ENCODE measurements at places on chromosomes 4 and X.

DNA sequence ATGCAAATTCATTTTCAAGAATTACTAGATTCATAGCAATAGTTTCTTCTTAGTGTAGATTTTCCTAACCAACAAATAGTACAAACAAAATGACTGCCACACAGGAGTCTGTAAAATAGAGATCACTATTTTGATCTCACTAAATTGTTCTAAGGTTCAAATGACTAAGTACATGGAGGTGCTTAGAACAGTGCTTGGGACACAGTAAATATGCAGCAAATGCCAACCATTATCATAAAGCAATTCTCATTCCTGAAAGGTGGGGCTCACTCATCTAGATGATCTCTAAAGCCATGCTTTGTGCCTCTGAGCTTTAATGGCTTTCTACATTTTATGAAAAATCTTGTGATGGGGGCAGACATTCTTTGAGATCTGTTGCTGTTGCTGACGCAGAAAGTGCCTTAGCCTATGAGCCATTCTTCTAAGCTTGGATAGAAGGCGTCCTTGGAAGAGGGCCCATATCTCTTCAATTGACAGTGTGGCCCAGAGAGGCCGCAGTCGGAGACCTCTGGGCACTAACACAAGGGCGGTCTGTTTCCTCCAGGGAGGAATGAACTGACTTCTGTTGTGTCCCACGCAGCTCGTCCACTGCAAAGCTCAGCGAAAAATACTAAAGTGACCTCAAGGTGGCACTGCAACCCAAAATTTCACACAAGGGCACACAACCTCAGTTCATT, 23.5 kb downstream of the TLR10 start:
- no peak for DNase-seq

GRCh38 chr4:142838778-142839177, 7.3 kb downstream of the INPP4B start:
- no peak for DNase-seq

DNA sequence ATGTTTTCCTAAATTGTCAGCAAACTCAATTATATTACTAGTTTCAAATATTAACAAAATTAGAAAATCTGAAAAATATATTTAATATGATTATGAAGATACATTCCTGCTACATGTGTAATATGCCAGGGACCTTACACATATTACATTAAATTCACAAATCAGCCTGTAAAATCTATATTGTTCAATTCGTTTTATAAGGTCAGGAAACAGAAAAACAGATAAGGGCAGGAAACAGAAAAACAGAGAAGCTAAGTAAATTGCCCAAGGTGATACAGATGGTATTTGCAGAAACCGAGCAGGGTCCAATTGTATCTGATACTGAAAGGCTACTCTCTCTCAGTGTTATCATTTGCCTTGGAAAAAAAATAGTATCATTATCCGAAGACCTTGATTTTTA, 739.0 kb downstream of the DMD start:
- DNase-seq: no peak

DNA sequence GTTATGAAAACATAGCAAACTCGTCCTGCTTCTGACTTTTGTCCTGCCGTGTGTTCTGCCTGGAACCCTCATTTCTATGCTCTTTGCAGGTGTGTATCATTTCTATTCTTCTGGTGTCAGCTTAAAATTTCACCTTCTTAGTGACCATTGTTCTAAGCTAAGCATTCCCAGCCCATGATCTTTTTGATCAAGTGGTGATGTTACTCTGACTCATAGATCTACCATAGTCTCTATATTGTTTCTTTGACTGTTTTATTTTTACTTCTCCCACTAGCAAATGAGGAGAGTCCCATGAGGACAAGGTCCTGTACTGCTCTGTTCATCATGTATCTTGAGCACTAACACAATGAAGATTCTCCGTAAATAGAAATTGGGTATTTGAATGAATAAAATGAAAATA, 14.1 kb upstream of the CXCL6 start:
- no peak for DNase-seq

DNA sequence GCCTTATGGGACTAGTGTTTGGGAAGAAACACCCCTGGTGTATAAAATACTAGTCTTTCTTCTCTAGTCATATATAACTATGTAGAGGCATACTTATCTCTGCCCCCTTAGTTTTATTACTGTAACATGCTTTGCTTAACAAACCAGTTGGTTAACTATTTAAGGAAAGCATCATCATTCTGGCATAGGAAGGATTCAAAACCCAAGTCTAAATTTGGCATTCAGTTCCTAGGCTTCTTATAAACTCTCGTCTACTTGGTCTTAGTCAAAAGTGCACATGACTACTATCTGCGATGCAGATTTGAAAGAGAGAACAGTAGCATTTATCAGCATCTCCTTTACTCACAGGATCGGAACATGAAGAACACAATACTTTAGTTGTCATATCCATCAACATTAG, 111.3 kb downstream of the MFAP3L start:
- DNase-seq: no peak

GRCh38 chr4:43835869-43836268, 612.7 kb downstream of the KCTD8 start:
- DNase-seq: no peak

GRCh38 chr4:1493540-1494287, 87.5 kb upstream of the NKX1-1 start:
- DNase-seq: no peak

GRCh38 chr4:128355305-128355704, 67.7 kb upstream of the PGRMC2 start:
- DNase-seq: no peak

DNA sequence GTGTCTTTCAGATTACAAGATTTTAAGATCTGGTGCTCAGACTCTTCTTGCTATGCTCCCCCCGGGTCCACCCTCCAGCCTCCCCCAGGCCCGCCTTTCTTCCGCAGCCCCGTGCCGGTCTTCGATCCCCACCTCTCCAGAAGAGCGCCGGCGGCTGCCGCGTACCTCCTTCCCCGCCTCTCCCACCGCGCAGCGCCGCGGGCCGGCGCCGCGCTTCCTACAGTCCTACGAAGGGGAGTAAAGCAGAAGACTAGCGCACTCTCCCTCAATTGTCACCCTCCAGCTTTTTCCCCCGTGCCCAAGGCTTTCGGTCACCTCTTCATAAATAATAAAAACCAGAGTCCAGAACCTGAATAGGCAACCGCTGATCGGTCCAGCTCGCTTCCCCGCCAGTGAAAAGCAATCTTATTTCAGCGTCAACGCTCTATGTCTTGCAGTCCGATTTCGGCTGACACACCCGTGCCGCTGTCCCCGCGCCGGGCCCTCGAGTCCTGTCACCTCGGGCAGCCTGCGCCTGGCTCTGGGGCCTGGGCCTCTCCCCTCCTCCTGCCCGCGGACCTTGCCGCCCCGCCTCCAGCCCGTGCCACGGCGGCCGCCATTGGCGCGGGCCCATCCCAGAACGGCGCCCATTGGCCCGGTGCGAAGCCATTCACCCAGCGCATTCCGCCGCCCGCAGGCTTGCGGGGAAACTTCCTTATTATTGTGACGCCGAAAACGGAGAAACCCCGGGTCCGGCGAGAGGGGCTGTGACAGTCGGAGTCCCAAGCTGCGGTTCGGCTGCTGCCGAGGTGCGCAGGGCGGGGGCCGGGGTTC, at the start of gene HERC3:
TSS of gene HERC3 (plus strand) at position 694 of the 813 bp plus-strand sequence. CDS start 13,344 bp downstream, outside the sequence.
- peak; percentile 68 for DNase-seq

DNA sequence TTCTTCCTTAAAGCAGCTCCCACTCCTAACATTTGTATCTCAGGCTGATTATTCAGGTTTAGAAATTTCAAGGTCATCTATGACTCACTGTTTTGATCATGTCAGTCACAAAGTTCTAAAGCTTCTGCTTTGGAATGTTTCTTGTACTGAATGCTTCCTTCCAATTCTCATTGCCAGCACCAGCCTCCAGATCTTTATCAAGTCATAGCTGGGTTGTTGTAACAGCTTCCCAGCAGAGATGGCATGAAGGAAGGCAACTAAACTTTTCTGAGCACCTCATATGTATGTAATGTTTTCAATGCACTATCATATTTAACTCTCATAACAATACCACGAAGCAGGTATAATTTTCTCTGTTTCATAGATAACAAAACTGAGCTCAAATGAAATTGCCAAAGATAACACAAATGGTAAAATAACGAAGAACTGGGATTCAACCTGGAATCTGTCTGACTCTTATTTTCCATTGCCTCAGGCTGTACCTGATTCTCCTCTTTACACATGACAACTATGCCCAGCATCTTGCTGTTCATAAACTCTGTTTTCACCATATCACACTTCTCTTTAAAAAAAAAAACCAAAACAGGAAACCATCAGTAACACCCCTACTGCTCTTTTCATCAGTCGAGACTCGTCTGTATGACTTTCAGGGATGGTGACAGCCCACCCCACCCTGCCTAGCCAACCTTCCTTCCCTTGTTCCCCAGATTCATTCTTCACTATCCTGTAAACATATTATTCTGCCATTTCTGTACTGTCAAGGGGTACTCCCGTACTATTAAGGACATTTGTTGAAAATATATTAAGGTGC, 13.4 kb downstream of the TRPC3 start:
- DNase-seq: no peak

DNA sequence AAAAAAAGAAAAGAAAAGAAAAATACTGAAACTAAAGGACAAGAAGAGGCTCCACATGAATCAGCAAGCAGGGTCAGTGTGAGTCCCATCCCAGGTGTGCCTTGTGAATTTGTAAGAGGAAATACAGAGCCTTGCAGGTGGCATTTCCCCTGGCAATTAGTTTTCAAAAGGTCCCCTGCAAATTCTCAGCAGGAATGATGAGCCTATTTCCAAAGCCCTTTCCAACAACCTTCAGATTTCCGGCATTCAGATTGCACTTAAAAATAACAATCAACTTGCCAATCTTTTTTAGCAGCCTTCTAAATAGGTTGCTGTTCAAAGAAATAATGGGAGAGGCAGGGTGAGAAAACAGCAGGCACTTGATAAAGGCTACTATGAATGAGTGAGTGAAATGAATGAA, 66.4 kb upstream of the OR13H1 start:
- DNase-seq: no peak

DNA sequence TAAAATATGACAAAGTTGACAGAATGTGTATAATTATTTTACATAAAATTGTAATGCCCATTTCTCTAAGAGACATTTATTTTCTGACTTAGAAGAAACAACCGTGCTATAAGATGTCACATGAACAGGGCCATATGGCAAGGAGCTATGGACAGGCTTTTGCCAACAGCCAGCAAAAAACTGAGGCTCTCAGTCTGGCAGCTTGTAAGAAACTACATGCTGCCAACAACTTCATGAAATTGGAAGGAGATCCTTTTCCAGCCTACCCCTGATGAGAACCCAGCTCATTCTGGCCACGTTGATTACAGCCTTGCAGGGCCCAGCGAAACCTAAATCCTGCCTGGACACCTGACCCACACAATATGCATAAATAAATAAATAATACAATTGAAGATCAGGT, 250.3 kb upstream of the ARSJ start:
- no peak for DNase-seq

DNA sequence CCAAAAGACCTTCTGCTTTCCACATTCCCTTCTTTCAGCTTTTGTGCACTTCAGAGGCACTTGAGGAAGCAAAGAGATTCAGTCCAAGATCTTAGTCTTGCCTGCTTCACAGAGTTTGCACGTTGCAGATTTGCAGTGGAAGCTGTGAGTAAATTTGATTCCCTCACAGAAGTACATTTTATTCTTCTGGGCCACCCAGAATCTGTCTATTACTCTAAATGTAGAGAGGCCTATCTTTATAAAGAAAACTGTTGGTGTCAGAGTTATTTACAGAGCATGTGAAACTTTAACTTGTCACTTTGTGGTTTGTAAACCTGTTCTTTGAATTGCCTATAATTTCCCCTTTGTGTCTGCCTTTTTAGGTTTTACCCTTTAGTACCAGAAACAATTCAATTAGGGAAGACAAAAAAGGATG, 15.5 kb downstream of the SPRY1 start:
- DNase-seq: no peak

DNA sequence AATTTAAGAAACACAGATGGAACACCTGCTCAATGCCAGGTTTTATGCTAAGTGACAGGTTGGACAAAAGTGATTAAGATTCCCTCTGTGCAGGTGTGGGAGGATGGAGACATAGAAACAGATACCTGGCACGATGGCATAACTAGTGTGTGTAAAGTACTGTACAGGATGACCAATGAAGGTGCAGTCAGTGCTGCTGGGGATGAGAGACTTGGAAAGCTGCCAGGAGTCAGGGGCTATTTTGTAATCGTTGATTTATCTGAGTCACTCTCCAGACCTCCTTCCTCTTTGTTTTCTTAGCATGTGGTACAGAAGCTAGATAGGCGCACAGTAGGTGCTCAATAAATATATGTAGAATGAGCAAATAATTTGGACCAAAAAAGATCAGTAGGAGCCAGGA, 58.2 kb downstream of the CWH43 start:
- no peak for DNase-seq

DNA sequence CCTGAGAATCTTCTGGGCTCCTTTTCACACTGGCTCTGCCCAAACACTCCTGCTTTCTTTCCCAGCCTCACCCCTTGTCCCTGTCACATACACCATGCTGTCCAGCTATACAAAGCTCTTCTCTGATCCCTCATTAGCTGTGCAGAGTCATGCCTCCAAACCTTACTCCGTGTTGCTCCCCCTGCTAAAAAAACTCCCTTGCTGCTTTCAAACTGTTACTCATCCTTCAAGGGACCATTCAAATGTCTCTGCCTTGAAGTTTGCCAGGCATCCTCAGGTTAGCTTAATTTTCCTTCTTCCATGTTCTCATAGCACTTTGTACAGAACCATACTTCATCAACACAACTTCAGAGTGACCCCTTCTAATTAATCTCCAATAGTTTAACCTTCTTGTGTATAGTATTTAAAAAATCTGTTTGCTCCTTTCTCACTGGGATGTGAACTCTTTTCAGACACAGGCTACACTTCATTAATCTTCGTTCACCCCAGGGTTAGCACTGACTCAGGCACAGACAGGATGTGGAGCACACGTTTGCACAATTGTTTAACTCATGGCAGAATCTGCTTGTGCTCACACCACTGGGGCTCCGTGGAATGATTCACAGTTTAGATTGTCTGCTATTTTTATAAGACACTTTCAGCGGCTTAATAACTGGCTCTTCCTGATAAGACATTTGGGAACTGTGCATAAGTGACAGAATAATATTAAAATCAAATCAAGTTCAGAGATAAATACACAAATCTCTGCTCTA, 21.4 kb upstream of the SEL1L3 start:
- DNase-seq: no peak

DNA sequence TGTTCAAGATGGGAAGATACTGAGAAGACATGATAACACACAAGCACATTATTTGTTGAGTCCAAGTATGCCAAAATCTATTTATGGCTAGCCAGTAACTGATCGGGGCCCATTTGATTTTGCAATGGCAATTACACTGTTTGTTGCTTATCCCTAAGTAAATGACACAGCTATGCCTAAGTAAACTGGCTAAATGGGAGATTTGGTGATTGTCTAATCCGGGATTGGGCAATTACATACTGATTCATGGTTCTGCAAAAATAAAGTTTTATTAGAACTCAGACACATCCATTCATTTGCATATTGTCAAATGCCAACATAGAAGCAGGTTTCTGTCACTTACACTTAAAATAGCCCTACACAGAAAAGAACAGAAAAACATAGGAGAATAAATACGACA, 140.2 kb upstream of the TBL1X start:
- no peak for DNase-seq

DNA sequence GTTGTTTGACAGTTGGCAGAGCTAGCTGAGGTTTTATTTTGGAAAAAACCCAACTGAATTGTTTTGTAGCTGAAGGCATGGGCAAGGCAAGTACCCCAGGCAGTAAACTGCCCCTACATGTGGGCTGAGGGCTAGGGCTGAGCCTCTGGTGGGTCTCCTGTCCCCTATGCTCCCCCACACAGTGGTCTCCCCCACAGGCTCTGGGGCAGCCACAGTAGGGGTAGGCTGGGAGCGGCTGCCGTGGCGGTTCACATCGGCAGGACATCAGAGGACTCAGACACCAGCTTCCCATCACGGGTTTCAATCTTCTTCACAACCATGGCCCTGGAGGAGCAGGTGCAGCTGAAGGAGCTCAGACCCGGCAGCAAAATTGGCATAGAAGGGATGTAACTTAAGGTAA, 10.7 kb upstream of the ALAS2 start:
- DNase-seq: no peak

Measured in stimulated activated CD8-positive, alpha-beta memory T cell treated with anti-CD3 and anti-CD28 coated beads, Interleukin-15, amount 100 ng/mL, for 4 hours (primary cell).